ENCODE measurements at places on chromosomes 4 and X. TPM values are rescaled to one million over a fixed set of nuclear protein-coding genes. Genes with fewer than 3 reads are reported as not detected.
A peak's percentile ranks its signal among the peaks of the same experiment; 100 is the strongest.

DNA sequence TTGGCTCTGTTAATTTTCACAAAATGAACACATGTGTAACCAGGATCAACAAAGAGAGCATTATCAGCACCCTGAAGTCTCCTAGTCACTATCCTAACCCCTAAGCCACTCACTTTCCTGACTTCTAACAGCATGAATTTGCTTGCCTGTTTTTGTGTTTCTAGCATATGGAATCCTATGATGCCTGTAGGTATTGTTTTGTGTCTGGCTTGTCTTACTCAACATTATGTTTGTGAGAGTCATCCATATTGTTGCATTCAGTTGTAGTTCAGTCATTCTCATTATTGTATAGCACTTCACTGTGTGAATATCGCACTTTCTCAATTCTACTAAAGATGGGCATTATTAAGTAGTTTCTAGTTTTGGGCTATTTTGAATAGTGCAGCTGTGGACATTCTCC lies 15.6 kb downstream of the EDNRA start:
- H3K36me3 ChIP-seq, result no peaks in the 10 kb centered on the region
- DNase-seq, result no peak
- no peak overlapping the region for H3K4me3 ChIP-seq

ARSJ gene
- not detected for total RNA-seq

DNA sequence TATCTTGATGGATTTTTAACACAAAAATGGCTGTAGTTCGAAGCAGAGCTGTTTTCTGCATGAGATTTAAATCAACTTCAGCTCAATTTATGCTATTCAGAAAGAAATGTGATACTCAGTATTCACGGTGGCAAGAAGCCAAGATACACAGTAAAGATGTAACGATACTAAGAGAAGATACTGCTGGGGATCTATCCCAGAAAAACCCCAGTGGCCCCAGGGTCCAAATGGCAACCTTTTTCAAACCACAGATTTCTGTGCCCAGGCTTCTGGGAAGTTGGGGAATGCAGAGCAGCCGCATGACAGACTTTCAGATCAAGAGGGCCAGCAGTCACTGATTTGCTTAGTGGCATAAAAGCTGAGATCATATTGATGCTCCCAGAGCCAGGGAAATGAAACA lies 353.9 kb downstream of the AFF2 start:
- no peak overlapping the region for H3K4me3 ChIP-seq
- H3K27ac ChIP-seq, result no peak overlapping the region
- H3K4me1 ChIP-seq, result no peaks in the 10 kb centered on the region
- no peaks in the 10 kb centered on the region for H3K27me3 ChIP-seq
- DNase-seq, result no peak

GRCh38 chrX:150779385-150779784 lies 86.2 kb downstream of the MTMR1 start:
- no peaks in the 10 kb centered on the region for H3K36me3 ChIP-seq
- H3K27me3 ChIP-seq, result no peaks in the 10 kb centered on the region
- no peak for DNase-seq
- no peak overlapping the region for H3K4me3 ChIP-seq

- H3K27me3 ChIP-seq, result no peaks in the 10 kb centered on the region
- DNase-seq, result no peak
- H3K4me3 ChIP-seq, result no peak overlapping the region
- H3K4me1 ChIP-seq, result no peaks in the 10 kb centered on the region
Measured at GRCh38 chr4:157999723-158000122, 173.1 kb downstream of the GASK1B start.

CYTL1 gene
- total RNA-seq, result not detected

GRCh38 chrX:15311119-15311518 lies 4.3 kb downstream of the ASB11 start:
- no peak overlapping the region for H3K27ac ChIP-seq
- no peaks in the 10 kb centered on the region for H3K36me3 ChIP-seq
- no peak for DNase-seq
- H3K4me3 ChIP-seq, result no peak overlapping the region
- H3K4me1 ChIP-seq, result no peaks in the 10 kb centered on the region

SPANXA1 gene
- not detected for total RNA-seq

GRCh38 chr4:20576861-20577260 lies 123.4 kb upstream of the PACRGL start:
- no peaks in the 10 kb centered on the region for H3K4me1 ChIP-seq
- no peak overlapping the region for H3K4me3 ChIP-seq
- no peaks in the 10 kb centered on the region for H3K36me3 ChIP-seq
- no peak for DNase-seq
- H3K27ac ChIP-seq, result no peak overlapping the region

PLAC8 gene
- total RNA-seq, result 49.3 TPM

- peaks cover 59% of the 10 kb centered on the region for H3K27me3 ChIP-seq
- peak overlapping the region; percentile 78 for H3K4me3 ChIP-seq
- H3K36me3 ChIP-seq, result peaks cover 6% of the 10 kb centered on the region
- no peak for DNase-seq
Measured at GRCh38 chrX:40005292-40006011, 92.3 kb downstream of the BCOR start.
